ENCODE measurements at places on chromosomes 16 and 17.

DNA sequence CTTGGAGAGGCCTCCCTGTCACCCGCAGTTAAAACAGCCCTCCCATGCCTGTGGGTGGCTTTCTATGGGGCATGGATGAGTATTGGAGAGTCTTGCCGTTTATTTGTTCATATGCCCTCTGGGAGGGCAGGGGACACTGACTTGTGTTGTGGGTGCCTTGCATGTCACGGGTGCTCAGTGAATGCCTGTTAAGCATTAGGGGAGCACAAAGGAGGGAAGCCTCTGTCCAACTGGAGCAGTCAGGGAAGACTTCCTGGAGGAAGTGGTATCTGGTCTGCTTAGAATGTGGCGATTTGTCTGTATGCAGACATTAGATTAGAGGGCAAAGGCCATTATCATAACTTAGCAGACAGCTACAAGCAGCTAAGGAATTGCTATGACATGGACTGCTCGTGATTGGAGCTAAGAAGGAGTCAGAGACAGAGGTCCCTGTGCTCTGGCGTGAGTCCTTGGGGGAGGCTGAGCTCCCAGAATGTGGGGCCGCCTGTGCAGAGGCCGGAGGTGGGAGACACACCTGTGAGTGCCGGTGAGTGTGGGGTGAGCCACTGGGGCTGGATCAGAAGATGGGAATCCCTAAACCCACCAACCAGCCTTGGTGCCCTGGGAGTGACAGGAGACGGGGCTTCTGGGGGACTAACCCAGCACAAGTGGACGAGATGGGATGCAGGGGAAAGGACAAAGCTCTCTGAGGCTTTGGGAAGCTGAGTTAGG lies 286.1 kb downstream of the SEC14L1 start:
- DNase-seq = no peak

DNA sequence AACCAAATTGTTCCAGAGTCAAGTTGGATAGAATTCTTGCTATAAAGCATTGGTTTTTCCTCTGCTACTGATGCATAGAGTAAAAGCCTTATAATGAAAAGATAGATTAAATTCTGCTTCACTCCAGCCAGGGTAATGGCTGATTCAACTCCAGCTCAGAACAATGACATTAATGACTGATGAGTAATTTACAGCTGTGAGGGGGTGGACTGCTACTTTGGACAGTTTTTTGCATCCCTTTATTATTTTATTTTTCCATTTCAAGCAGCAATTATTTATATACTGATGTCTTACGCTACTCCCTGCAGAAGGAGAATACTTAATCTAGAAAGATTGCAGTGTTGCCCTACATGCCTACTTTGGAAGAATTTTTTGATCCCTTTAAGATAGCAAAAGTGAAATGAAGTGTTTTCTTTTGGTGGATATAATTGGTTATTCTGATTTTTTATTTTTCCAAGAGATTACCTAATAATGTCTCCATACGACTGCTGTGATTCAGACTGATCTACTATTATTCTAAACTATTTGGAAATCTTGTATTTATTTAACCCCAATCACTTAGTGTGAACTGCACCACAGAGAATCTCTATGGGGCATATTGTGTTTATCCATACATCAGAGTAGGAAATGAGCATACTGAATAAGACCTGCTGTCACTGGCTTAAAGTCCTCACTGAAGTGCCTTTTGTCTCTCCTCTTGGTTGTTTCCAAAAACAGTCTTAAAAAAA lies 149.5 kb downstream of the TRIM37 start:
- no peak for DNase-seq

DNA sequence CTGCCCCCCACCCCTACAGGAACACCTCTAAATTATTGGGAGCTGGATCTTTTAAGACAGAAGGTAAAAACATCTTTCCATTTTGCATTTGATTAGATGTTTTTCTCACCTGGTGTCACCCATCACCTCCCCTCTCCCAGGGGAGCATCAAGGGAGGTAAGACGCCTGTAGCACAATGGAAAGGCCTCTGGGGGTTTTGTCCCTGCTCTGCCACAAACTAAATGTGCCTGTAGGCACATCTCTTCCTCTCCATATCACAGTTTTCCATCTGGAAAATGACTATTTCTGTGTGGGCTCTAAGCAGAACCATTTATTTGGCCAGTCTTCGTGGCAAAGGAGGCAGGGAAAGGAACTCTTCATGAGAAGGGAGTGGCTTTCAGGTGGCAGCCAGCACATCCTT lies 76.6 kb downstream of the GNAO1 start:
- no peak for DNase-seq

DNA sequence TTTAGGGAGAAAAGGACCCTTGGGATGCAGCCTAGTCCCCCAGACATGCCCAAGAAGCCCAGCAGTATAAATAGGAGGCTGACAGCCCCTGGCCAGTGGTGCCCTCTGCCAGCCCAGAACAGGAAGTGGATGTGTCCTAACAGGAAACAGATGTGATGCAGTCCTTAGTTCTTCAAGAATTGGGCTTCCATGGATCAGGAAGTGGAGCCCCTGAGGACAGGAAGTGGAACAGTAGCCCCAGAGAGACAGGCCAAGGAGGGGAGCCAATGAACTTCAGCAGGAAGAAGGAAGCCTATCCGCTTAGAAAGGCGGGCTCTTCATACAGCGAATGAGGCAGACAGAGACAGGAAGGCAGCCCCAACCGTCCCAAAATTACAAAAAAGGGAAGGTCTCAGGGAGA lies 7.2 kb downstream of the CTF1 start:
- DNase-seq = no peak

DNA sequence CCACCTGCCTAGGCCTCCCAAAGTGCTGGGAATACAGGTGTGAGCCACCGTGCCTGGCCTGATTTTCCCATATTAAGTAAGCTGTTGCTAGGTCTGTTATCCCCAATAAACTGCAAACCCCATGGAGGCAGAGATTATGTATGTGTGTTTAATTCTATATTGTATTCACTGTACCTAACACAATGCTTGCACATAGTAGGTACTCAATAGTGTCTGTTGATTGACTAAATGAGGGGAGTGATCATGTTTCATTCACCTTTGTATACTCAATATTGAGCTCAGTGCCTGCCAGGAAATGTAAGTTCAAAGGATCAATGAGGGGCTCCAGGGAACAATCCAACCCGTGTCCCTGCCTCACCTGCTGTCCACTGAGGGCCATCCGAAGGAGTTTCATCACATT lies 14.6 kb upstream of the GGA2 start:
- DNase-seq = no peak

DNA sequence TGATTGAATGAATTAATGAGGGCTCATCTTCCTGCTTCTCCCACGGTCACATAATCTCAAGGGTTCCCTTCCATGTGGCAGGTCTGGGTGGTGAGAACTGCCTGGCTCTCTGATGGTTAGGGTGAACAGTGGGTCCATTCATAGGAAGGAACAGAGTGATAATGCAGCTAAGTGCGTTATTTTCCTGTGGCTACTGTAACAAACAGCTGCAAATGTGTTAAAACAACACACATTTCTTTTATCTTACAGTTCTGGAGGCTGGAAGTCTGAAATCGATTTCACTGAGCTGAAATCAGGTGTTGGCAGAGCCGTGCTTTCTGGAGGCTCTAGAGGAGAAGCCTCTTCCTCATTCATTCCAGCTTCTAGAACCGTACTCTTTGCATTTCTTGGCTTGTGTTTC lies 95.3 kb downstream of the BMERB1 start:
- no peak for DNase-seq

DNA sequence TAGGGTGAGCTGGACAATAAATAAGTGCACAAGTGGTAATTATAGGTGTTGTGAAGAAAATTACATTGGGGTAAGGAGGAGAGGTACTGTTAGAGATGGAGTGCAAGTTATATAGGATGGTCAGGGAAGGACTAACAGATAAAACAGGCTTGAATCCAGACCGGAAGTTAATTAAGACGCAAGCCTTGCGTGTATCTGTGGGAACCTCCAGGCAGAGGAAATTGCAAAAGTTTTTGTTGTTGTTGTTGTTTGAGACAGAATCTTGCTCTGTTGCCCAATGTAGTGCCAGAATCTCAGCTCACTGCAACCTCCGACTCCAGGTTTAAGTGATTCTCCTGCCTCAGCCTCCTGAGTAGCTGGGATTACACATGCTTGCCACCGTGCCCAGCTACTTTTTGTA lies 2.4 kb upstream of the ZNF18 start:
- DNase-seq = no peak

- DNase-seq = no peak
Observed at GRCh38 chr16:26727848-26728247, 338.9 kb upstream of the C16orf82 start.
